GM12878 (cell line): ENCODE measurements at places on chromosomes 6 and 20. TPM values are rescaled to one million over a fixed set of nuclear protein-coding genes. Genes with fewer than 3 reads are reported as not detected.

CALHM4 gene
- not detected in 2 replicates for total RNA-seq

PTP4A1 gene
- total RNA-seq = 67.4 and 70.1 TPM in 2 replicates

REPS1 gene
- 36.9 and 39.3 TPM in 2 replicates for total RNA-seq

PEX7 gene
- total RNA-seq = 5.9 and 6.7 TPM in 2 replicates

TINAG gene
- 0.51 and 0.64 TPM in 2 replicates for total RNA-seq

TNNC2 gene
- total RNA-seq = not detected in 2 replicates

CCDC167 gene
- 70.8 and 74.9 TPM in 2 replicates for total RNA-seq

DOK5 gene
- total RNA-seq = not detected in 2 replicates

BPIFA1 gene
- total RNA-seq = not detected in 2 replicates

SERAC1 gene
- total RNA-seq = 1.6 and 1.7 TPM in 2 replicates

DNA sequence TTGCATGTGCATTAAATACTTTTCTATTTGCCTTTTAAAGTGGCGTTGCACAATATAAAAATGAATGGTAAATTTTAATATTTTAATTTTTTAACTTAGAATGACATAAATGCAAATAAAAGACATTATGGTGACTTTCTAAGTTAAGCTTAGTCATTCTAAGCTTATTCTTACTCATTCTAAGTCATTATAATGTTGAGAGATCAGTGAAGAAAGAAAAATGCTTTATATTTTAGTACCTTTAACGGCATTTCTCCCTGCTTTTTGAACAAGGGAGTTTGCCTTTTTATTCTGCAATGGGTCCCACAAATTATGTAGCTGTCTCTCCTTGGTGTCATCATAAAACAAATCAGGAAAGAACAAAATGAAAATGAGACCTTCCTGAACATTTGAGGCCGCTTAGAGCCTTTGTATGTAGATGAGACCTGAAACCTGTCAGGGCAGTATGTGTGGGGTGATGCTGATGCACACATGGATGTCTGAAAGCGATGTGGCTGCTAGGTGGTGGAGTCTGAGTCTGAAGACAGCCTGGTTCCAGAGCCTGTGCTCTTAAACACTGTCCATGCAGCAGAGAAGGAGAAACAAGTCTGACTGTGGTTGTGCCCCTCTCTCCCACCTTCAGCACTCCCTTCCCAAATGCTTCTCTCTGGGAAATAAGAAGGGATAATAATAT lies 158.0 kb downstream of the PHF3 start:
- H3K27ac ChIP-seq = no peak overlapping the region
- no peaks in the 10 kb centered on the region for H3K36me3 ChIP-seq
- no peak overlapping the region for H3K4me3 ChIP-seq
- no peak for DNase-seq
- H3K4me1 ChIP-seq = peaks cover 6% of the 10 kb centered on the region; the same call in 1 of the 2 replicates
- H3K27me3 ChIP-seq = no peaks in the 10 kb centered on the region; the same call in 1 of the 2 replicates

DNA sequence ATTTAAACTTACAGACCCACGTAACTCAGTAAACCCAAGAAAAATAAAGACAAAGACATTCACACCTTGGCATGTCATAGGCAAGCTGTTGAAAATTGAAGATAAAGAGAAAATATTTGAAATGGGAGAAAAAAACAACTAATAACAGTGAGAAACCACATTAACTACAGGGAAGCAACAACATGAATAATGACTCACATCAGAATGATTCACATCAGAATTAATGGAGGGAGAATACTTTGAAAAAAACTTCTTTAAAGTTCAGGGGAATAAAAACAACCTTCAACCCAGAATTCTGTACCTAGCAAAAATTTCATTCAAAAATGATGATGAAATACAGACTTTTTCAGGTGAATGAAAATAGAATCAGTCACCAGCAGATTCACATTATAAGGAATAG lies 32.9 kb upstream of the SLC22A3 start:
- no peak overlapping the region for H3K27ac ChIP-seq
- H3K4me3 ChIP-seq = no peak overlapping the region
- H3K4me1 ChIP-seq = no peaks in the 10 kb centered on the region

DNA sequence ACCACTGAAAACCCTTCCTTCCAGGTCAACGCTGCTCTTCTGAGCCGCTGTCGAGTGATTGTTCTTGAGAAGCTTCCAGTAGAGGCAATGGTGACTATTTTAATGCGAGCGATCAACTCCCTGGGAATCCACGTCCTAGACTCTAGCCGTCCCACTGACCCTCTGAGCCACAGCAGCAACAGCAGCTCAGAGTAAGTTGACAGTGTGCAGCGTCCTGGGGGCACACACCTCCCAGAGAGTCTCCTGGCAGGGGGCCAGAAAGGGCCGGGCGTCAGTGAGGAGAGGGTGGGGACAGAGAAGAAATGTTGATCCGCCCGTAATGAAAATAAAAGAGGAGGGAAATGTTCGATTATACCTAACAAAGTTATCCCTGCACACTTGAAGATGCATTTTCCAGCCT lies 5.0 kb downstream of the WRNIP1 start:
- H3K4me3 ChIP-seq = no peak overlapping the region
- H3K4me1 ChIP-seq = peaks cover 11% of the 10 kb centered on the region
- no peak for DNase-seq
- no peak overlapping the region for H3K27ac ChIP-seq
- peaks cover 7% of the 10 kb centered on the region for H3K36me3 ChIP-seq
- no peaks in the 10 kb centered on the region for H3K27me3 ChIP-seq

DNA sequence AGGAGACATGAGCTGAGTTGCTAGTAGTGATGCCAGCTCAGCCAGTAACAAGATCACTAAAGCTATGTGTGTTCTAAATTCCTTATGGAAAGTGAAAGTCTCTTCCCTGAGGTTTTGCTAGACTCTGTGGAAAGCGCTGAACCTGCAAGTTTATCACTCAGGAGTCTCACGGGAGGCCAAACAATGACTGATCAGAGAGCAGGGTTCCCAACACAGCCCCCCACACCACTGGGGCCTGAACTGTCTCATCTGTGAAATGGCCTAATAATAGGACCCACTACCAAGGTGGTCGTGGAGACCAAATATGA lies 19.9 kb downstream of the ACSS1 start:
- H3K36me3 ChIP-seq = no peaks in the 10 kb centered on the region
- no peak overlapping the region for H3K27ac ChIP-seq
- H3K4me1 ChIP-seq = peaks cover 36% of the 10 kb centered on the region
- H3K27me3 ChIP-seq = no peaks in the 10 kb centered on the region
- DNase-seq = no peak
- H3K4me3 ChIP-seq = no peak overlapping the region

GRCh38 chr20:59630526-59630925 lies 26.2 kb downstream of the PHACTR3 start:
- H3K4me1 ChIP-seq = no peaks in the 10 kb centered on the region
- no peaks in the 10 kb centered on the region; the same call in 1 of the 2 replicates for H3K27me3 ChIP-seq
- no peak overlapping the region for H3K27ac ChIP-seq
- DNase-seq = no peak
- no peaks in the 10 kb centered on the region for H3K36me3 ChIP-seq
- no peak overlapping the region for H3K4me3 ChIP-seq

DNA sequence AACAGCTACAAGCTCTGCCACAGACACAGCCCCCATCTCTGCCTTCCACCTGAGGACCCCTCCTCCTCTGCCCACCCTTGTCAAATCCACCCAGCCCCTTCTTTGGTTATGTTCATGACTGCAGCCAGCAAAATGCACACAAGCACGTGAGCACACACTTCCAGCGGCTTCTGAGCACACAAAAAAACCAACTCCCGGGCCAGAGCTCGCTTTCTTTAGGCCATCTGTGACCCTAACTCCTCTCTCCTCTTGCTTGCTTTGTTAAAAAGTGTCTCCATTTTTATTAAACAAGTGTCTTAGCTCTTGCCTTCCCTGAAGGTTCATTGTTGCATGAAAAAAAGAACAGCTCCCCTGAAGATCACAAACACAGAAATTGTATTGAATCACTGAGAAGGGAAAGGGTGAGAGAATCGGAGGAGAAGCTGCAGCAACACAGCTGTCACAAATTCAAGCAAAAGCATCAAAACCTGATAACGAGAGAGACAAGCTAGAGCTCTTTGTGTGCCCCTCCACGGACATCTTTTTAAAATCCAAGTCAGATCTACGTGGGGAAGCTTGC lies 142.1 kb downstream of the CD83 start:
- no peak overlapping the region for H3K27ac ChIP-seq
- no peaks in the 10 kb centered on the region for H3K36me3 ChIP-seq
- H3K4me1 ChIP-seq = peaks cover 3% of the 10 kb centered on the region
- no peak overlapping the region for H3K4me3 ChIP-seq

DNA sequence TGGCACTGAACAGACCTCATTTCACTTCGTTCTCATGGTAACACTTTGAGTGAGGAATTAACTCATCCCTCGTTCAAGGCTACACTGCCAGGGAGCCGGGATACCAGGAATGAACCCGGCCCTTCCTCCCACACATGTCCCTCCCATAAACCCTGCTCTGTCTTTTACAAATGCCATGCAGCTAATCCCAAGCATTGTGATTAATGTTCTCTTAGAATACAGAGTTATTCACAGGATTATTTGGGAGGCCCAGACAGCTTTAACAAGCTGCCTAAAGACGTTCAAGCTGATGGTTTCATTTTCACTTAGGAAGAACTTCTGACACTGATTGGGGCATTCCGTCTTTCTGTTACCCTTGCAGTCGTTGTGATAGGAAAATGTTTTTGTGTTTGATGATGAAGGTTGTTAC lies 42.5 kb upstream of the CD83 start:
- no peaks in the 10 kb centered on the region for H3K27me3 ChIP-seq
- no peak for DNase-seq
- H3K4me1 ChIP-seq = peaks cover 25% of the 10 kb centered on the region
- peak overlapping the region; percentile 97 for H3K27ac ChIP-seq

DNA sequence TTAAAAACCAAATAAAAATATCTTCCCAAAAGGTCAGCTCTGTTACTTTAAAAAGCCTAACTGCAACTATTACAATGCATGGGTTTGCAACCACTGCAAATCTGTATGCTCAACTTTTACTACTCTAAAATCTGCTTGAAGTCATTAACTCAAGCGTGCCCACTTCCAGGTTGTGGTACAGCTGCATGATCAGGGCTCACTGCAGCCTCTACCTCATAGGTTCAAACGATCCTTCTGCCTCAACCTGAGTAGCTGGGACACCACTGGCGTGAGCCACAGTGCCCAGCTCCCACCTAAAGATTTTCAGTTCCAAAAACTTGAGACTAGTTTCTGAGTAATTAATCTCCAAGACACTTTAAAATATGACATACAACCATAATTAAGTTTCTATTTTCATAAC lies 8.2 kb downstream of the DIDO1 start:
- H3K4me1 ChIP-seq = peaks cover 52% of the 10 kb centered on the region
- H3K27me3 ChIP-seq = no peaks in the 10 kb centered on the region
- H3K4me3 ChIP-seq = peak overlapping the region; percentile 31
- peak overlapping the region; percentile 61 for H3K27ac ChIP-seq
- DNase-seq = no peak

GRCh38 chr6:164665328-164665727 lies 644.1 kb downstream of the C6orf118 start:
- no peak overlapping the region for H3K4me3 ChIP-seq
- no peaks in the 10 kb centered on the region for H3K36me3 ChIP-seq
- no peaks in the 10 kb centered on the region for H3K4me1 ChIP-seq
- no peak overlapping the region for H3K27ac ChIP-seq
- no peak for DNase-seq

DNA sequence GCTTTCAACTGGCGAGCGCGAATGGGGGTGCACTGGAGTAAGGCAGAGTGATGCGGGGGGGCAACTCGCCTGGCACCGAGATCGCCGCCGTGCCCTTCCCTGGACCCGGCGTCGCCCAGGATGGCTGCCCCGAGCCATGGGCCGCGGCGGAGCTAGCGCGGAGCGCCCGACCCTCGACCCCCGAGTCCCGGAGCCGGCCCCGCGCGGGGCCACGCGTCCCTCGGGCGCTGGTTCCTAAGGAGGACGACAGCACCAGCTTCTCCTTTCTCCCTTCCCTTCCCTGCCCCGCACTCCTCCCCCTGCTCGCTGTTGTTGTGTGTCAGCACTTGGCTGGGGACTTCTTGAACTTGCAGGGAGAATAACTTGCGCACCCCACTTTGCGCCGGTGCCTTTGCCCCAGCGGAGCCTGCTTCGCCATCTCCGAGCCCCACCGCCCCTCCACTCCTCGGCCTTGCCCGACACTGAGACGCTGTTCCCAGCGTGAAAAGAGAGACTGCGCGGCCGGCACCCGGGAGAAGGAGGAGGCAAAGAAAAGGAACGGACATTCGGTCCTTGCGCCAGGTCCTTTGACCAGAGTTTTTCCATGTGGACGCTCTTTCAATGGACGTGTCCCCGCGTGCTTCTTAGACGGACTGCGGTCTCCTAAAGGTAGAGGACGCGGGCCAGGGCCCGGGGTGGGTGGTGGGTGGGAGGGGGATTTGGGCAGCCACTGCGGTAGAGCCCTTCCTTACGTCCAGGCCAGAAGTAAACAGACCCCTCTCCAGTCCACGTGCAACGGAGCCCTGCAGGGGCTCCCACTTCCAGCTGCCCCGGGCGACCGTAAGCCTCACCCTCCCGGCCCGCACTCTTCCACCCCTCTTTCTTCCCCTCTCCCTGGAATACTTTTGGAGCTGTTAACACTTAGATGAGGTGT lies 998 bp downstream of the BMP2 start:
- H3K4me3 ChIP-seq = no peak overlapping the region
- H3K27me3 ChIP-seq = peaks cover 10% of the 10 kb centered on the region
- DNase-seq = no peak
- no peak overlapping the region for H3K27ac ChIP-seq
- no peaks in the 10 kb centered on the region for H3K4me1 ChIP-seq

GRCh38 chr20:44023515-44024371 lies 109.1 kb downstream of the TOX2 start:
- H3K36me3 ChIP-seq = no peaks in the 10 kb centered on the region
- no peak overlapping the region for H3K4me3 ChIP-seq
- H3K27me3 ChIP-seq = no peaks in the 10 kb centered on the region
- peaks cover 10% of the 10 kb centered on the region for H3K4me1 ChIP-seq

- H3K4me1 ChIP-seq = no peaks in the 10 kb centered on the region
- DNase-seq = peak; percentile 27
- H3K27me3 ChIP-seq = no peaks in the 10 kb centered on the region
- H3K4me3 ChIP-seq = peak overlapping the region; percentile 98
- no peaks in the 10 kb centered on the region for H3K36me3 ChIP-seq
Observed at GRCh38 chr6:116682334-116682712, 1.3 kb downstream of the KPNA5 start.

DNA sequence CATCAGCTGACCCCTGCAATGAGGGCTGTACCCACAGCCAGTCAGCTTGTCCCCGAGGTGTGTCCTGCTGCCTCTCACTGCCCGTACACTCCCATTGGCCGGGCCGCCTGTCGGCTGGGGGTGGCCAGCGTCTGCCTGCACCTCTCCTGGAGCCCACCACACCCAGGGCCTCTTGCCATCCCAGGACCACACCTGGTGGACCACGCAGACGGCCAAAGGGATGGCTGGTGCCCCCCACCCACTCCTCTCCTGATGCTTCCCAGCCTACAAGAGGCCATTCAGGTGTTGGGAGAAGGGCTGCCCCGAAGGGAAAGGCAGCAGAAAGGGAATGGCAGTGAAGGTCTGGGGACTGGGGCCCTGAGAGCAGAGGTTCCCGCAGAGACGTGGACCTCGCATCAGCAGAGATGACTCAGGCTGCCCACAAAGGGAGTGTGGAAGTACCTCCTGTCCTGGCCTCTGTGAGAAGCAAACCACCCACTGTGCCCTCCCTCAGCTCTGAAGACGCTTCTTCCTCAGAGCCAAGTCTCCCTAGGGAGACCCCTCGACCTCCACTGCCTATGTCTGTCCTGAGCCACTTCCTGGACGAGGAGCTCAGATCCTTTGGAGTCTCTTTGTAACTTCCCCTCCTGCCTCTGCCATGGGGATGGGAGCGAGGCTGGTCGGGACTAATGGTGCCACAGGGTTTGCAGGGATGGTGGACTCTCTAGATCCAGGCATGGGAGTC lies 60.9 kb downstream of the PYGB start:
- H3K4me3 ChIP-seq = no peak overlapping the region
- no peaks in the 10 kb centered on the region for H3K27me3 ChIP-seq
- H3K4me1 ChIP-seq = peaks cover 31% of the 10 kb centered on the region
- no peak for DNase-seq
- peak overlapping the region; percentile 33; the same call in 1 of the 2 replicates for H3K27ac ChIP-seq
